ENCODE measurements at places on chromosomes 1 and 21. TPM values are rescaled to one million over a fixed set of nuclear protein-coding genes. Genes with fewer than 3 reads are reported as not detected.

The BCAR3 gene
- total RNA-seq = 36.4 TPM

The NIBAN1 gene
- total RNA-seq = 58.9 TPM

DNA sequence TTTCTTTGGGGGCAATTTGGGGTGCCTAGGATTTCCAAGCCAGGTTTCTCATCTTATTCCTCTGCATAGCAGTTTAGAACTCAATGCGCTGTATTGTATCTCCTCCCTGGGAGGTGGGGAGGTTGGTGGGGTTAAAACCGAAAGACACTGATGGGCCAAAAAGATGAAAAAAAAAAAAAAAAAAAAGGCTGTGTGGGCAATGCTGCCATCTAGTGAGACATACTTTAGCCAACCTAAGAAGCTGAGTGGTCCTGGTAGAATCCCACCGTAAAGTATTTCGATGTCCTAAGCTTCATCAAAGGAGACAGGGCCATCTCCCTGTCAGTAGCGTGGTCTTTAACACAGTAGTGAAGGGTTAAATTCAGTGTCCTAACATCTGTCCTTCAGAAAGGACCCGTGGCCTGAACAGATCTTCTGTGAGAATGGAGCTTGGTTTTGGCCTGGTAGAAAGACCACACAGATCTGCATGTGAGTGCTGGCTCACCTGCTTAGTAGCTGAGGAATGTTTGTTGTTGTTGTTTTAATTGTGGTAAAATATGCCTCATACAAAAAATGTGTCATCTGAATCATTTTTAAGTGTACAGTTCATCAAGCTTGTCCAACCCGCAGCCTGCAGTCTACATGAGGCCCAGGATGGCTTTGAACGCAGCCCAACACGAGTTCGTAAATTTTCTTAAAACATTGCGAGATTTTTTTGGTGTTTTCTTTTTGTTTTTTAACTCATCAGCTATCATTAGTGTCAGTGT is 226.2 kb downstream of the KIF26B start:
- no peak for DNase-seq

- DNase-seq = no peak
Measured at GRCh38 chr1:174874331-174875053, 125.3 kb upstream of the CACYBP start.

DNA sequence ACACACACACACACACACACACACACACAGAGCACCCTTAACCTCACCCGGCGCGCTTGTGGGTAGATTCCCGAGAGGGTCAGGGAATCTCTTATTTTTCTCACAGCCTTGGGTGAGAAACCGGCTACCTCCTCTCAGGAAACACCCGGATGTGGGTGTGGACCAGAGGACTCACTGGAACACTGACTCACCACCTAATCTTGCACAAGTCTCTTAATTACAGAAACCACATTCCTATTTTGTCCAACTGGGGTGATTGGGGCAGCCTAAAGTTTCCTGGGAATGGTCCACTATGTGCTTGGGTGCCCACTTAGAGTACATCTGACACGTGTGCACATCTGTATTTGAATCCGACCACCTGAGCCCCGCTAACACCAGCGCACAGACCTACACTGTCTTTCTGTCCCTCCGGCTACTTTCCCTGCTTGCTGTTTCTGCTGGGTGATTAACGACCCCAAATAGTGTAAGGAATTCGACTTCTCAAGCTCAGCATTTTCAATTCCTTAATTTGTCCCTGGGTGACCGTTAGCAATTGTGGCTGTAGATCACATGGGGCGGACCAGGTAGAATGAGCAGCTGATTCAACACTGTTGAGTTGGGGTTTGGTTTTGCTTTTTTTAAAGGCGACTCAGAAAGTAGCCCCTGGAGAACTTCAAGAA is 14.0 kb upstream of the TBX15 start:
- DNase-seq = peak; percentile 75

The IL20 gene
- total RNA-seq = 0.86 TPM

DNA sequence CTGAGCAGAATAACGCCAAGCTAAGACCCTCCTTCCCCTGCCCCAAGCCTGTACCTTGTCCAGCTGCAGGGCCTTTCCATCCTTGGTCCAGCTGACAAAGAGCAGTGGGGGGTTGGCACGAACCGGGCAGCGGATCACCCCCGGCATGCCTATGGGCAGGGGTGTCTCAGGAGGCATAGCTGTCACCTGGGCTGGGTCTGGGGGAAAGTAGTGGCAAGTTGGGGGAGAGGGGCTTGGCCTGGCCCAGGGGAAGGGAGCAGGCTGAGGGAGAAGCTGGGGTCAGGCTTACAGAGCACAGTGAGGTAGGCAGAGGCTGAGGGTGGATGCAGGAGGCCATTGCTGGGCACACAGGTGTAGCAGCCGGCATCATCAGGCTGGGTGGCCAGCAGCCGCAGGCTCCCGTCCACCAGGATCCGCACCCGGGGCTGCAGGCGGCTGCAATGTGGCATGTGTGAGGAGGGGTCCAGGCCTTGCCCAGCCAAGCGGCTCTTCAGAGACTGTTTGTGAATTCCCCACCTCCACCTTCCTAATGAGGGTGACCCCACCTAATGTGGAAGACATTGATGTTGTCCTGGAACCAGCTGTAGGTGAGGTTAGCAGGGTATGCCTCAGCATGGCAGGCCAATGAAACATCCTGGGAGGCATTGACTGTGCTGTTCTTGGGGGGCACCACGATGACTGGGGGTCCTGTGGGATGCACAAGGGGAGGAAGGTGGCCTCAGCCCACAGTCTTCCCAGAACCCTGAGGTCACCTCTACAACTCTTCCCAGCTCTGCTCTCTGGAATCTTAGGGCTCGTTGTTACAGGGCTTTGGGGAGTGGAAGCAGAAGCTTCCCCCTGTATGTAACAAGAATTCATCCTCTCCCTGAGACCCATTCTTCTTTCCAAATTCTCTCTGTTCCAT is 9.1 kb upstream of the TAGLN2 start:
- no peak for DNase-seq

The CR1 gene
- total RNA-seq = under 0.01 TPM

DNA sequence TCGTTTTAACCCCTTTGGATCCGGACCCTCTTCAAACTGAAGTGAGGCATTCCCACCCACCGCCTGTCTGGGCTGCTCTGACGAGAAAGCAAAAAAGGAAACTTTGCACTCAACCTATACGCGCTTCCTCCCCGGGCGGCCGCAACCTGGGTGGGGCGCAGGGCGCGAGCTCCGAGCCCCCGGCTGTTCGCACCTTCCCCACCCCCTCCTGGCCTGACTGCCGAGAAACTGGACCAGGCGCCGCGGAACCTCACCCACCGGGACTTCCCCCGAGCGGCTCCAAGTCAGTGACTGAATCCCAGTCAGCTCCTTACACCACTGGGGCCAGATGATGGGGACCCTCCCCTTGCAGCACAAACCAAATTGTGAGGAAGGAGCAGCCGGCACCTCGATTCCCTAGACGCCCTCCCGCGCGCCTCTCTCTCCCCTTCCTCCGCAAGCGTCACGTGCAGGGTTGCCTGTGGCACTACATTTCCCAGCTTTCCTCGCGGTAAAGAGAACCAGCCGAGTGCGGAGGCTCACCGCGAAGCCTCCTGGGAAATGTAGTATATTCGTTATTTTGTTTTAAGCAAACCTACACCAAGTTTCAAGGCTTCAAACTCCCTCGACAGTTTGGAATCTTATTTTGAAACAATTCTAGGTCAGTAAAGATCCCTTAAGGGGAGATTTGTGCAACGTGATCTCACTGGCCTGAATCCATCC is at the start of gene RAB29:
Gene RAB29, minus strand, starts transcription at position 468 of the 702 bp plus-strand sequence. CDS start 526 bp downstream, outside the sequence.
- DNase-seq = peak; percentile 79

- no peak for DNase-seq
Measured at GRCh38 chr1:95974586-95974985, 740.6 kb downstream of the RWDD3 start.

The KRTAP10-1 gene
- total RNA-seq = not detected

- DNase-seq = no peak
Measured at GRCh38 chr1:108815566-108815965, 41.3 kb downstream of the AKNAD1 start.

The MAP10 gene
- total RNA-seq = 2.2 TPM

DNA sequence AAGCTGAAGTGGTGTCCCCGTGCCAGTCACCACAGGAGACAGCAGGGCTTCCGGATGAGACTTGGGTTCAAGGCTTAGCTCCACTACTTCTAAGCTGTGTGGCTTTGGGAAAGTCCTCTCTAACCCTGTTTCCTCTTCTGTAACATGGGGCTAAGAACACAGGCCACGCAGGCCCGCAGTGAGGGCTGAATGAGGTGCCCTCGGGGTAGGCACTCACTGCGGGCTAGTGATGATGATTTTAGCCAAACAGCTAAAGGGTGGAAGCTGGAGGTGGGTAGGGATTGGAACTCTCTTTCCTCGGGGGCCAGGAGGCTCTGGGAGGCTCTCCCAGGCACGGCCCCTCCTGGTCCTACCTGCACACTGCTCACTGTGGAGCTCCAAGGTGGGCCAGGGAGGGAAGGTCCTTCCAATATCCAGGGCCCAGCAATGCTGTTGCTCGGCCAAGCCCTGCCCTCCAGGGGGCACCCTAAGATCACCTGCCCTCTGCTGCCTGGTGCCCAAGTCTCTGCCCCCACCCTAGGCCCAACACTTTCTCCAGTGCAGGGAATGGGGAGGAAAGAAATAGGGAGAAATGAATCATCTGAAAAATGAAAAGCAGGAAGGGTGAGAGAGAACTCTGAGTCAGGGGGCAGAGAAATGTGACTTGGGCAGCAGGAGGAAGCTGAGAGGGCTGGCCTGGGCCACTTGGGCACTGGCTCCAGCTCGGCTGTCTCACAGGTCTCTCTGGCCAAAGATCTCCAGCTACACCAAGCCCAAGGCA is 19.2 kb upstream of the EVA1B start:
- DNase-seq = peak; percentile 60

The CLSTN1 gene
- 90.2 TPM for total RNA-seq

The SERPINC1 gene
- not detected for total RNA-seq

The PAFAH2 gene
- 7.7 TPM for total RNA-seq

- no peak for DNase-seq
Measured at GRCh38 chr1:29909962-29910361, 673.6 kb downstream of the PTPRU start.

GRCh38 chr21:16007943-16008342 is 278.2 kb downstream of the USP25 start:
- DNase-seq = peak; percentile 2

GRCh38 chr1:76371941-76372340 is 297.4 kb downstream of the ST6GALNAC3 start:
- DNase-seq = no peak

- no peak for DNase-seq
Measured at GRCh38 chr1:76239470-76239918, 164.9 kb downstream of the ST6GALNAC3 start.

DNA sequence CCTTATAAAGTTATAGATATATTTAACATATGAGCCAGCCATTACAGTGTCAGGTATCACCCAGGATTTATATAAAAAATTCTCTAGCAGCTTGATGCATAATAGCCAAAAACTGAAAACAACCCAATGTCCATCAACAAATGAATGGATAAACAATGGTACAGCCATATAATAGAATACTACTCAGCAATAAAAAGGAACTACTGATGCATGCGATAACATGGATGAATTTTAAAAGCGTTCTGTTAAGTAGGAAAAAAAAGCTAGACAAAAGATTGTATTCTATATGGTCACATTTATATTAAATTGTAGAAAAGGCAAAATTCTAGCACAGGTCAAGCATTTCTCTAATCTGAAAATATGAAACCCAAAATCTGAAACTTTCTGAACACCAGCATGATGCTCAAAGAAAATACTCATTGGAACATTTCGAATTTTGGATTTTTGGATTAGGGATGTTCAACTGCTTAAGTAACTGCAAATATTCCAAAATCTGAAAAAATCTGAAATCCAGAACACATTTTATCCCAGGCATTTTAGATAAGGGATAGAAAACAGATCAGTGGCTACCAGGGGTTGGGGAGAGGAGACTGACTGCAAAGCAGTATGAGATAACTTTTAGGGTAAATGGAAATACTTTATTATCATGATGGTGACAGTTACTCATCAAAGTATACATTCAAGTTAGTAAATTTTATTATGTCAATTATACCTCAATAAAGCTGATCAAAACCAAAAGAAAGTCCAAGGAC is 22.0 kb downstream of the SLC16A1 start:
- no peak for DNase-seq

The SPAG17 gene
- 0.32 TPM for total RNA-seq

The RGS13 gene
- total RNA-seq = not detected

DNA sequence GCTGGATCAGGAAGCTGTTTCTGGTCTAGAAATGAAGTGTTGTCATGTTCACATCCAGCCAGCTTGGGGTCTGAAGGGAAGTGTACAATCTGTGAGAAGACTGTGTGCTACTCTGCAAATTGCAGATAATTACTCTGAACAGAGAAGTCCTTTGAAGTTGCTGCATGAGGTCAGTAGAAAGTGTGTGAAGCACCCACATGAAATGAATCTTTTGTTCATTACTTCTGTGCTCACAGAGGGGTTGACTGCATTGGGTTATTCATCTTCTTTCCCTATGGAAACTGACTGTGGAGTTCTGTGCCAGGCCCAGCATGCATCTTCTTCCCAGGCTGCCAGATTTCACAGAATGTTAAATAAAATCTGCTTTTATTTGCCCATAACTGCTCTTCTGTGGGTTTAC is 47.1 kb downstream of the CTH start:
- DNase-seq = no peak

The NT5C1A gene
- total RNA-seq = not detected

The F5 gene
- not detected for total RNA-seq

GRCh38 chr1:2413495-2414296 is 1.3 kb upstream of the PEX10 start:
- DNase-seq = no peak

GRCh38 chr1:93623436-93623835 is 58.2 kb downstream of the BCAR3 start:
- no peak for DNase-seq

GRCh38 chr1:8679395-8679800 is 138.0 kb downstream of the RERE start:
- peak; percentile 75 for DNase-seq

GRCh38 chr1:19007491-19008441 is 51.3 kb upstream of the IFFO2 start:
- peak; percentile 73 for DNase-seq

The FCMR gene
- total RNA-seq = 1.6 TPM

GRCh38 chr1:43035821-43036741 is 77.4 kb upstream of the SLC2A1 start:
- no peak for DNase-seq

DNA sequence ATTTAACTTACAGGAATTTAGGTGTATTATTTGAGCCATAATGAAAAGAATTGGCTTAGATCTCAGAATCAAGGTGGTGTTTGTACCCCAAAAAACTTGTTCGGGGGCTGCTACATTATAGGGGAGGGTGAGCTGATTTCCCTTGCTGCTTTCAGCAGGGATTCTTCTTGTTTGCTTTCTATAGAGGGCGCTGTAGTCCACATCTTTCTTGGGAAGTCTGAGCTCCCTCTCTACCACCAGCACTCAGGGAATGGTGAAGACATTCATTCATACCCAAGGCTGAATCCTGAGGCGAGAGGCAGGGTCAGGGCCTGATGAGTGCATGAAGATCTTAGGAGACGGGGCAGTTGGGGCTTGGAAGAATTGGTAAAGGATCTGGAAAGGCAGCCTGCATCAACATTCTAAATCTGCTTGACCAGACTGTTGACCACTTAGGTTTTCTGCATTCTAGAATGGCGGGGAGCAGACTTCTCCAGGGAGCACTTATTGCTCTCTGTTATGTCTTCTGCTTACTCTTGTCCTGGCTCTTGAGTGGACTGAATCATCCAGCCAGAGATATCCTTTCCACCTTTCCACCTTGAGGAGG is 18.9 kb downstream of the SPATA46 start:
- peak; percentile 71 for DNase-seq

GRCh38 chr1:86335916-86336315 is 60.2 kb downstream of the ODF2L start:
- DNase-seq = no peak
